ENCODE measurements at places on chromosomes 3 and 15. TPM values are rescaled to one million over a fixed set of nuclear protein-coding genes. Genes with fewer than 3 reads are reported as not detected.

C3orf49 gene
- total RNA-seq, result not detected

VEPH1 gene
- total RNA-seq, result not detected

PROK2 gene
- 0.29 TPM for total RNA-seq

GASK1A gene
- 18.7 TPM for total RNA-seq

FNDC3B gene
- 59.8 TPM for total RNA-seq

HRH1 gene
- 6.2 TPM for total RNA-seq

GRCh38 chr3:126102530-126102951, 18.6 kb upstream of the SLC41A3 start:
- H3K36me3 ChIP-seq, result no peaks in the 10 kb centered on the region
- H3K27me3 ChIP-seq, result no peaks in the 10 kb centered on the region
- H3K27ac ChIP-seq, result peak overlapping the region; percentile 79
- H3K4me1 ChIP-seq, result peaks cover 22% of the 10 kb centered on the region
- H3K4me3 ChIP-seq, result no peak overlapping the region

- no peaks in the 10 kb centered on the region for H3K27me3 ChIP-seq
- no peaks in the 10 kb centered on the region for H3K36me3 ChIP-seq
- peaks cover 14% of the 10 kb centered on the region for H3K4me1 ChIP-seq
These were observed 167.3 kb upstream of the RORA start for GRCh38 chr15:61396235-61396919.

DNA sequence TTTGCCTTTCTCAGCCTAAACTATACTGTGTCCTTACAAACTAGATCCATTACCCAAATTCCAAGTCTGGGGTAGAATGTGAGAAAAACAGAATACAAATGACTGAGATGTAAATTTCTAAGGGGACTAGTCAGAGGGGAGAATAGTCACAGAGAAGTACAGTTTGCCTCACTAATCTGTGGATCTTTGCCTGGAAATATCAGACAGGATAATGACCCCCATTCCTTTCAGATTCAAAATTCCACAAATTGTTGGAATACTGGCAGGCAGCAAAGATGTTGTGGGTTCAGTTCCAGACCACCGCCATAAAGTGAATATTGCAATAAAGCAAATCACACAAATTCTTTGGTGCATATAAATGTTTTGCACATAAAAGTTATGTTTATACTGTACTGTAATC, 762.8 kb upstream of the NR2F2 start:
- no peaks in the 10 kb centered on the region for H3K27me3 ChIP-seq
- no peak for DNase-seq
- H3K36me3 ChIP-seq, result no peaks in the 10 kb centered on the region
- no peak overlapping the region for H3K27ac ChIP-seq

- peaks cover 74% of the 10 kb centered on the region for H3K4me1 ChIP-seq
- peaks cover 61% of the 10 kb centered on the region for H3K36me3 ChIP-seq
- H3K27ac ChIP-seq, result peak overlapping the region; percentile 89
These were observed 34.4 kb downstream of the ABHD2 start for GRCh38 chr15:89122505-89123180.

GRCh38 chr3:38644662-38645053, 4.8 kb downstream of the SCN5A start:
- H3K27me3 ChIP-seq, result peaks cover 76% of the 10 kb centered on the region
- no peak overlapping the region for H3K4me3 ChIP-seq
- peaks cover 14% of the 10 kb centered on the region for H3K4me1 ChIP-seq
- H3K36me3 ChIP-seq, result no peaks in the 10 kb centered on the region
- DNase-seq, result no peak

- no peaks in the 10 kb centered on the region for H3K36me3 ChIP-seq
- no peaks in the 10 kb centered on the region for H3K4me1 ChIP-seq
- DNase-seq, result no peak
- H3K27me3 ChIP-seq, result no peaks in the 10 kb centered on the region
These were observed 86.8 kb downstream of the CYP19A1 start for GRCh38 chr15:51251556-51251955.

GRCh38 chr15:52150871-52151270, 38.3 kb upstream of the BCL2L10 start:
- no peaks in the 10 kb centered on the region for H3K4me1 ChIP-seq
- no peaks in the 10 kb centered on the region for H3K27me3 ChIP-seq
- H3K36me3 ChIP-seq, result peaks cover 65% of the 10 kb centered on the region
- no peak overlapping the region for H3K4me3 ChIP-seq
- no peak overlapping the region for H3K27ac ChIP-seq
- DNase-seq, result no peak

GRCh38 chr3:42179110-42179725, 86.8 kb downstream of the CCK start:
- H3K4me1 ChIP-seq, result peaks cover 48% of the 10 kb centered on the region
- H3K36me3 ChIP-seq, result no peaks in the 10 kb centered on the region
- H3K27ac ChIP-seq, result peak overlapping the region; percentile 21
- H3K27me3 ChIP-seq, result no peaks in the 10 kb centered on the region

Data from esophagus muscularis mucosa (tissue), 4 donors.